ENCODE measurements at places on chromosomes 7 and 10.

DNA sequence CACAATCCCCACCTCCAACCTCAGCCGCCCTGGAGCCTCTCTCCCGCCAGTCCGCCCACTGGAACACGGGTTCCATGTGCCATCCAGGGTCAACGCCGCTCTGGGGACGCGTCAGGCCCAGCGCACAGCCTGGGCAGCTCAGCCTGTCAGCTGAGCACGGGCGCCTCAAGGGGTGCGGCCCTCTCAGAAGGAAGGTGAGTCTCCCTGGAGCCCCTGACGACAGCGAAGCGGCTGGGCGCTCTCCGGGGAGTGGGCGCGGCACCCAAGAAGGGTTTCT, 1.2 kb upstream of the SLC18A3 start:
- no peak for DNase-seq

DNA sequence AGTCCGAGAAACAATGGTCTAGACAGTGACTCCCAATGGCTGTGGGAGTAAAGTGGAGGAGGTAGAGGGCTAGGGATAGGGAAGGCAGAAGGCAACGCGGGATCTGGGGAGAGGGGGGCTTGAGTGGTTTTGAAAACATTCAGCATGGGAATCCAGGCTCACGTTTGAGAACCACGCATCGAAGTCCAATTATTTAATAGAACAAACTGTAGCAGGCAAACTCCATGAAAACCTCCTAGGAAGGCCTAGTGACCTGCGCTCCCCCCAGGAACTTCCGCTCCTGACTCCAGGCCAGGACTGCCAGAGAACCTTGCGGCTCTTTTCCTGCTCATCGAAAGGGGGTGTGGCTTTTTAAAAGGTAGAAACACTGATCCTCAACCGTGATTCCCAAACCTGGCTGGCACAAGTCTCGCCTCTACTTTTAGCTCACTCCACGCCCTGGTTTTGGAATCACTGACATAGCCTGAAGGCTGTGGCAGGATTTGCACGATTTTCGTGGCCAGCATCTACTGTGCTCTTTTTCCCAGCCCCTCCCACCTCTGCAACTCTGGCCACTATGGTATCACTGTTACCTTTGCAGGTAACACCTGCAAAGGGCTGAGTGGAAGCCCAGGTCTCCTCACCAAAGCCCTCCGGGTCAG, 43.4 kb downstream of the MYOF start:
- no peak for DNase-seq

DNA sequence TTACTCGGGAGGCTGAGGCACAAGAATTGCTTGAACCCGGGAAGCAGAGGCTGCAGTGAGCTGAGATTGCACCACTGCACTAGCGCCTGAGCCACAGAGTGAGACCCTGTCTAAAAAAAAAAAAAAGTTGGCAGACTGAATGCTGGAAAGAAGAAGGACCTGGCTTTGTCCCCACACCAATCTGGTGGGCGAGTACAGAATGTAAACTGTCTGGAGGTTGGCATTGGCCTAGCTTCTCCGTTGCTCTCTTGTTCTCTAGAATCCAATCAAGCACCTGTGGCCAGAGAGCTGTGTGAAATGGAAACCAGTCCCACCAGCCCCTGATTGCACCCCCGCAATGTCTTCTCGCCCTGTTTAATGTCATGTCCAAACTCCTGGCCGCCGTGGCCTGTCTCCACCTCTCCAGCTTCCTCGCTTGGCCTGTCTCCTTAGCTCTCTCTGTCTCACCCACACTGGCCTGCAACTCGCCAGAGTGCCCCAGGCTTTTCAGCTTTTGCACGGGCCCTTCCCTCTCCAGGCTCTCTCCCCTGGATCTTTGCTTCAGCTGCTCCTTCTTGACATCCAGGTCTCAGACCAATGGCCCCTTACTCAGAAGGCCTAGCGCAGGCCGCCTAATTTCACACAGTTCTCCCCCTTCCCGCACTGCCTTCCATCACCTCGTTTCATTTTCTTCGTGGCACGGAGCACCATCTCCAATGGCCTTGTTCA, 670 bp upstream of the AGK start:
- peak; percentile 12 for DNase-seq

- DNase-seq, result no peak
These were observed 167.0 kb downstream of the SNX13 start for GRCh38 chr7:17773289-17773626.

GRCh38 chr7:150976529-150977381, 1.4 kb downstream of the KCNH2 start:
- DNase-seq, result no peak

- no peak for DNase-seq
These were observed 85.5 kb downstream of the JCAD start for GRCh38 chr10:29973921-29974320.

DNA sequence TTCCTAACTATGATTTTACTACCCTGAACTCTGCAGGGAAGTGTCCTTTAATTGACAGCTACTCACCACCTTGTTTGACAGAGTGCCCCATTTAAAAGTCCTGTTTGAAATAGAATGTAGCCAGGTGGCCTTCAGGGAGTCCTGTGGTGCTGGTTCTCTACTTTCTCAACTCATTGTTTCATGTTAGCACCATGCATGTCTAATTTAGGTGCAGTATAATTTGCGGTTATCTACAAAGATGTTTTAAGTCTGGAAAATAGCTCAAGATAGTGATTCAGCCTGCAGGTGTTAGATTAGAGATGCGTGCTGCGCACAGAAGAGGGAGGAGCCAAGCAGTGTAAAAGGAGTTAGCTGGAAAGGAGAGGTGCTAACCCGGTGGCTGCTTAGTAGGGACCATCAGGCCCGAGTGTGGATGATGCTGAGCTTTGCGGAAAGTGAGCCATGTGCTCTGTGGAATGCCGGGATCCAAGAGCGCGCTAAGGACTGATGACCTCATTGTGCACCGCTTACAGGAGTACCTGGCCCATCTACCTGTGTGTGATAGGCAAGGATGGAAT, 1.2 kb downstream of the CCM2 start:
- peak; percentile 78 for DNase-seq

- DNase-seq, result no peak
These were observed 335.7 kb downstream of the PHTF2 start for GRCh38 chr7:78134256-78134655.

- DNase-seq, result peak; percentile 68
These were observed 383 bp downstream of the MARVELD1 start for GRCh38 chr10:97713826-97714400.

DNA sequence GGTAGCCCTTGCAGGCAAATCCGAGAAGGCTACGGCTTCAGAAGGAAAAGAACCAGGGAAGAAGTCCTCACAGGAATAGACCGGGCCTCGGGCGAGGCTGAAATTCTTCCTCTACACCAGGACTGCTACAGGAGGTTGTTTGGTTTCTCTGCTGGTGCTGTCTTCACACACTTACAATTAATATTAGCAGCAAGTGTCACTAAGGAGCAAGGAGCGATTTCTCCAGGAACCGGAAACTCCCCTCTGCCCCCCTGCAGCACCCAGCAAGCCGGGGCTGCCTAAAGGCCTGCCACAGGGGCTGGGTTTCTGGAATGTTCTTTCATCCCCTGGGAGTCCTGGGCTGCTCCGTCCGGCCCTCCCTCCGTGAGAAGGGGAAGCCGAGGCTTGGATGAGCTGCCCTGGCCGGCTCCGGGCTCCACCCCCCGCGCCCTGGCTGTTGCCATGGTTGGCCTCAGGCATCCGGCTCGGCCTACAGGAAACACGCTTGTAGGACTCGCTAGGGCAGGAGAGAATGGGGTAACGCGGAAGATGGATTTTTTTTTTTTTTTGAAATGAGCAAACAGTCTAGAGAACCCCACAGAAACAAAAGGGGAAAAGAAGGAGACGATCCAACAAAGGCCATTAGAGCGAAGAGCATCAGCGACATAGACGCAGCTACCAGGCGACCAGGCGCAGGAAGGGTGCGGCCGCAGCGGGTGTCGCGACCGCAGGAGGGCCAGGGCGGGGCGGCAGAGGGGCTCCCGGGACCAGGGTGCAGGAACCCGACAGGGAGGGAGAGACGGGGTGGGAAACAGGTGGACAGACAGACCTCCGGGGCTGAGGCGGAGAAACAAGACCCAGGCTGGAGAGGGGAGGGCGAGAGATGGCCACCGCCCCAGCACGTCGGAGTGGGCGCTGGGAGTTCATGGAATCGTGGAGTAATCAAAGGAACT, 33.0 kb downstream of the EN2 start:
- DNase-seq, result peak; percentile 51
